ENCODE measurements at places on chromosomes 12 and 14. TPM values are rescaled to one million over a fixed set of nuclear protein-coding genes. Genes with fewer than 3 reads are reported as not detected.

DNA sequence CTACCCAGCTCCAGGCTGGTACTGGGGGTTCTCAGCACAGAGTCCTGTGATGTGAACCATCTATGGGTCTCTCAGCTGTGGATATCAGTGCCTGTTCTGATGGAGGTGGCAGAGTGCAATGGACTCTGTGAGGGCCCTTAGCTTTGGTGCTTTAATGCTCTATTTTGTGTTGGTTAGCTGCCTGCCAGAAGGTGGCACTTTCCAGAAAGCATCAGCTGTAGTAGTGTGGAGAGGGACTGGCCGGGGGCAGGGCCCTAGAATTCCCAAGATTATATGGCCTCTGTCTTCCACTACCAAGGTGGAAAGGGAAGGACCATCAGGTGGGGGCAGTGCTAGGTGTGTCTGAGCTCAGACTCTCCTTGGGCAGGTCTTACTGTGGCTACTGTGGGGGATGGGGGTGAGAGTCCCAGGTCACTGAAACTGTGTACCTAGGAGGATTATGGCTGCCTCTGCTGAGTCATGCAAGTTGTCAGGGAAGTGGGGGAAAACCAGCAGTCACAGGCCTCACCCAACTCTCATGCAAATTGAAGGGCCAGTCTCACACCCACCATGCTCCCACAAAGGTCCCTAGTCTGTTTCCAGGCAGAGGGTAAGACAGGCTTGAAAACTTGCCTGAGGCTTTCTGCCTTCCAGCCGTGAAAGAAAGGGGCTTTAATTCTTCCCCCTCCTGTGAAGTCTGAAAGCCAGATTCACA lies 878.1 kb downstream of the C12orf50 start:
- no peak for DNase-seq

The PHC1 gene
- total RNA-seq, result 52.7 TPM

DNA sequence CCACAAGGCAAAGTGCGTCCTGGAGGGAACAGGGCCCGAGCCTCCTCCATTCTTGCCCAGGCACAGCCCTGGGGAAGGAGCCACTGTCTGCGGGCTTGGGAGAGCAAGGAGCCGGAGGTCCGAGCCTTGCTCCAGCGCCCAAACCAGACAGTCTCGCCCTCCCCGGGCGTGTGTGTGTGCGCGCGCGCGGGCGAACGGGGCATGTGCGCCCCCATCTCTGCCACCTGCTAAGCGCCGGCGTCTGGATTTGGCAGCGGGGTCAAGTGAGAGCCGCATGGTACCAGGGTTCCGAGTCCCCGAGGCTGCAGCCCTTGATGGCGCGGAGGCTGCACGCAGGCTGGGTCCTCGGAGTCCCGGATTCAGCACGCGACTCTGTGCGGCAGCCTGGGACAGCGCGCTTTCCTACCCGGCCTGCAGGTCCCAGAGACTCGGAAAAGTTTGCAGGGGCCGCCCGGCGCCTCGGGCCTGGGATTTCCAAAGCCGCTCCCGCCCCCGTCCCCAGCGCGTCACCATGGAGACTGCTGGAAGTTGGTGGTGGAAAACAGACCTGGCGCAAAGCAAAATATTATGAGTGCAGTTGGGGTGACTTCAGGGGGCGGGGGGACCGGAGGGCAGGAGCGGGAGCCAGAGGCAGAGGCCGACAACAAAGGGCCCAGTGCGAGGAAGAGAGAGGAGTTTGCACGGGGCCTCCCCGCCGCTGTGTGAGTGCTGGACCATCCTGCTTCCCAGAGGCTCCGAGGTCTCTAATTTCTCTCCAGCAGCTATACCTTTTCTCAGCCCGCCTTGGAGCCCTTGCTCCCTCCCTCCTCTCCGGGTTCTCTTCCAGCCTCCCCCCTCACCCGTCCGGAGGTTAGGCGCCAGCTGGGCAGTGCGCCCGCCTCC lies 4.2 kb downstream of the RFX4 start:
- DNase-seq, result peak; percentile 79

DNA sequence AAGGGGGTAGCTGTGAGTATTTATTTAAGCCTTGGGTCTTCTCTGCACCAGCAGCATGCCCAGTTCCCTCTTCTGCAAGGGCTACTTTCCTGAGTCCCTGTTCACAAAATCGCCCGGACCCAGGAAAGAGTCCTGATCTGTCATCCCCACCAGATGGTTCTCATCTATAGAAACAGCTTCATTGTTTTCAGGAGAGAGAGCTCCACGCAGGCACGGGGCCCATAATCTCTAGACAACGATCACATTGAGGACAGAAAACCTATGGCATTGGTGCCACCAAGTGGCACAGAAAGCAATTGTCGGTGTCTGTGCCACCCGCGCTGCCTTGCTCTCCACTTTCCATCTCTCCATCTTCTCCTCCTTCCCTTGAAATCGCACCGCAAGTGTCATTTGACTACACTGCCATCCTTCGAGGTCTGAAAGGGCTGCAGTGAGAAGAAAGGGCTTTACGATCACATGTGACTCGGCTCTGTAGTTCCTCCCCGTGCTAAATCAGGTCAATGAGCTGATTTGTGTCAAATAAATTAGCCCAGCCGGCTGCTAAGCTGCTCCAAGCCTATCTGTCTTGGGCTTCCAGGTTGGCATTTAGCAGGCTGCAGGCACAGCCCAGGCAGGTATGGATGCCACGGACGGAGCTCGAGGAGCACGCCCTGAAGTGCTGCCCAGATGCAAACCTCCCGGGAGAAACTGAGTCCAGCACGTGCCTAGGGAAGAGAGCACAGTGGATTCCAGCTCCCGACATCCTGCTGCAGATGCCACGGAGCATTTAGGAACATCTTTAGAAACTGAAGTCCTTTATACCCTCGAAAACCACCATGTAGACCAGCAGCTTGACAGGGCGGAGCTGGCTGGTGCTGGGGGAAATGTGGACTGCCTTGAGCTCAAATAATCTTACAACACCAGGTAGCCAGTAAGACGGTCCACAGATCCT lies 28.8 kb downstream of the SPRING1 start:
- DNase-seq, result no peak

DNA sequence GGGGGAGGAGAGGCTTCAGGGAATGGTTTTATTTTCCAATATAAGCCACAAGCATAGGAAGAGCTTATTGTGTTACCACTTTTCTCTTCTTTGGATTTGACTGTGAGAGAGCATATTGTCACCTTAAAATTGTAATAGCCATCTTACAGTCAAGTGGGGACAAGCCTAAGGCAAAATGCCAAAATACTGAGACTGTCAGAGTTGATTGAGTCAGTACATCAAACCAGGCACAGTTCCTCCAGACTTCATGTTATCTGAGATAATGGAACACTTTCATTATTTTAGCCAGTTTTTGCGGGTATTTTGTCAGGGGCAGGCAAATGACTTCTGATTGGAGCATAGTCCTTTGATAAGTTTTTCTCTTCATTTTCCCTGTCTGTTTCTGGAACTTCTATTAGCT lies 19.5 kb upstream of the NUBPL start:
- DNase-seq, result no peak

DNA sequence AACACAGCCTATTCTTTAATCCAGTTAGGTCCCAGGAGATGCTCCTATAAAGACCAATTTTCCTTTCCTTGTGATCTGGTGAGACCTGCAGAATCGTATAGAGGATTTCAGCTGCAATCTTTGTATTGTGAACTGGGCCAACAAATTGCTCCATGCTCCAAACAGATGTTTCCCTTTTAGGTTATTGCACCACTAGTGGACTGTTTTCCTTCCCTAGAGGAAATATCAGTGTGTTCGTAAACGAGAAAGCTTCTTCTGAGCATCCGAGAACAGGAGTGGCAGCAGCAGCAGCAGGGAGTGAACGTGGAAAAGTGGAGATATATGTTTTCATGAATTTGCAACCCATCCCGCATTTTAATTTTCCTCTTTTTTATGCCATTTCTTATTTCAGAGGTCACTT lies 344.1 kb upstream of the PDE3A start:
- DNase-seq, result no peak

GRCh38 chr14:59336098-59336497 lies 129.1 kb downstream of the GPR135 start:
- no peak for DNase-seq

The TCL1B gene
- not detected for total RNA-seq

- no peak for DNase-seq
These were observed 281.8 kb upstream of the SOX5 start for GRCh38 chr12:24231298-24231697.

GRCh38 chr12:50980545-50980944 lies 28.2 kb downstream of the HIGD1C start:
- DNase-seq, result no peak

DNA sequence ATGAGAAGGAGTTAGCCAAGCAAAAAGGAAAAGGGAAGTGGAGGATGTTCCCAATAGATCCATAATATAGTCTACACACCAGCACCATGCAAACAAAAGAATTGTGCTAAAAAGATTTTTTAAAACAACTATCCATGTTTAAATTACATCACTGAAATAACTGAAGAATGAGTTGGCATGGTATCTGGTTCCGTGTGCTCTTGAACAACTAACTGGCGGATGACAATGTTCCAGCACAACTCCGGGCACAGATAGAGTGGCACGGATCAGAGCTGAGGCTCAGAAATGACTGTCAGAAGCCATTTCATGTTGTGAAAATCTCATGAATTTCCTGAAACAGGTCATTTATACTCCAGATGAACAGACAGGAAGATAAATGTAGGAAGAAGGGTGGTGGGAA lies 153.1 kb downstream of the HMGA2 start:
- no peak for DNase-seq

DNA sequence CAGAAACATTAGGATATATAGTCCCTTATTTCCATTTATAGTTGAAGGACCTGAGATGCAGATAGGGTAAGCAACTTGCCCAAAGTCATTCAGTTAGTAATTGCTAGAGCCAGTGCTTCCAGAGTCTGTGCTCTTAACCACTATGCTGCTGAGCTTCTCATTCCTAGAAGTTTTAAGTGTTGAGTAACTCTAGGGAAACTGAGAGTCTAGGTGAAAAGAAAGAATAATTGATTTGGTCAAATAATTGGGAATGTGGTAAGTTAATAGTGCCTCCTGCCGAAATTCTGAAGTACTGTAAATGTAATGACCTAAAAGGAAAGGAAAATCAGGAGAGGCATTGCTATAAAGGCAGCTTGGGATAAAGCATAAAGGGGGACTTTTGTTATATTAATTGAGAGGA lies 14.1 kb downstream of the PYROXD1 start:
- no peak for DNase-seq

- DNase-seq, result no peak
These were observed 16.9 kb upstream of the AICDA start for GRCh38 chr12:8629486-8630033.

DNA sequence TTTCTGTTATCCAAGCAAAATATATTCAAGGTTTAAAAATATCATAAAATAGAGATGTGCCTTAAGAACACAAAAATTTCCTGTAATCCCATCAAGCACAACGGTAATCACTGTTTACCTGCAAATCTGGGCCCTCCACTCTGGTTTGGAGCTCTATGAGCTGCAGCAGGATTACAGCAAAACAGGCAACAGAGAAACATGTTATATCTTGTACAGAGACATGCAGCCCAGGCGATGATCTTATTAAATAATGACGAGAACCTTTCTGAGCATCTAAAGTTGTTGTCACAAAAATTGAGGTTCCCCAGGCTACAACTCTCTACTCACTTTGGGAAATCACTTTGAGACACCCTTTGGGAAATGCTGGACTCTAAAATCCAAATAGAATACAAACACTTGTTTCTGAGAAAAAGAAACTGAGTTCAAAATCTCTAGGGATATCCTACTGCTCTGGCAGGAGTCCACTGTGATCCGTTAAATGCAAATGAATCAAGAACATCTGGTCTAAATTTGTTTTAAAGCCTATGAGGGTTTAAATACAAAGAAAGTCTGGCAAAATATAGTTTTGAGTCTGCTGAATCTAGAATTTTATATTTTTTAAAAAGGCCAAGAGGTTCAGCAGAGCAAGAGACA lies 36.3 kb downstream of the STON2 start:
- DNase-seq, result no peak

DNA sequence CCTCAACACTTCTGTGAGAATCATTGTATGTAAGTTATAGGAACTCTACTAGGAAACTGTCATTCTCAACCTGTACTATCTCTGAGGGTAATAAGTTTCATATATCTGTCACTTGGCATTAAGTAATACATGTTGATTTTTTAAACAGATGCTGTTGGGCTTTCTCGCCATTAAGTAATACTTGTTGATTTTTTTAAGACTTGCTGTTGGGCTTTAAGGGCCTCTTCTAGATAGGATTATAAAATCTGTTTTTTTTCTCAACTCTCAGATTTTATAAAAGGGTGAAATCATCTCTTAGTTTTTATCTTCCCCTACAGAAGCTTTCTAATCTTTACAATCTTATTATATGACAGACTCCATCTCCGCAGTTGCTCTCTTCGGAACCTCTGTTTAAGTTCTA lies 5.6 kb downstream of the WASHC4 start:
- no peak for DNase-seq

DNA sequence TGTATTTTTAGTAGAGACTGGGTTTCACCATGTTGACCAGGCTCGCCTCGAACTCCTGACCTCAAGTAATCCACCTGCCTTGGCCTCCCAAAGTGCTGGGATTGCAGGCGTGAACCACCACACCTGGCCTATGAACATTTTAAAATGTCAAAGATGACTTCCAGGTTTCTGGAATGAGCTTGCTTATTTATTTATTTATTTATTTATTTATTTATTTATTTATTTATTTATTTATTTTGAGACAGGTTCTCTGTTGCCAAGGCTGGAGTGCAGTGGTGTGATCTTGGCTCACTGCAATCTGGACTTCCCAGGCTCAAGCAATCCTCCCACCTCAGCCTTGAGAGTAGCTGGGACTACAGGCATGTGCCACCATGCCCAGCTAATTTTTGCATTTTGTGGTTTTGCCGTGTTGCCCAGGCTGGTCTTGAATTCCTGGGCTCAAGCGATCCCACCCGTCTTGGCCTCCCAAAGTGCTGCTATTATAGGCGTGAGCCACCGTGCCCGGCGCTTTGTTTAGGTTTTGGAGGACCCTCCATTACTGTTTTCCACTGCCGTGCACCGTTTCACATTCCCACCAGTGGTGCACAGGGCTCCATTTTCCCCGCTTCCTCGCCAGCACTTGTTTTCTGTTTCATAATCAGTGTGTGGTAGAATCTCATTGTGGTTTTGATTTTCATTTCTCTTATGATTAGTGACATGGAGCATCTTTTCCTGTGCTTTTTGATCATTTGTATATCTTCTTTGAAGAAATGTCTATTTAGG lies 6.4 kb upstream of the CFAP251 start:
- no peak for DNase-seq

The KERA gene
- not detected for total RNA-seq

GRCh38 chr14:91985008-91985407 lies 37.5 kb upstream of the FBLN5 start:
- DNase-seq, result no peak

DNA sequence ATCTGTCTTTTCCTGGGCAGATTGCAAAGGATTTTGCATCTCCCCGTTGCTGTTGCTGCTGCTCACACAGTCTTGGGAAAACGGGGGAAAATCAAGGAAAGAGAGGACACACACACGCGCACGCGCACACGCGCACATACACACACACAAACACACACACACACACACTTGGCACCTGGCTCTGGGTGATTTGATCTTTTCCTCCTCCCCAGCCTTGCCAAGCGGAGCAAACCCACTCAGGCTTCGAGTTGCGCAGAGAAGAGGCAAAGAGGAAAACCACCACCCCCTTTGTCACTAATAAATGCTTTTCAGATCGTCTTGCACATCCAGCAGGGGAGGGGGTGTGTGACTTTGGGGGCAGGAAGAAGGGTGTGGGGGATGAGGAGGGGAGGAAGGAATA lies 965 bp upstream of the NOS1 start:
- peak; percentile 30 for DNase-seq
